Uterus (tissue), 4 donors: ENCODE measurements at places on chromosomes 16 and 17. TPM values are rescaled to one million over a fixed set of nuclear protein-coding genes. Genes with fewer than 3 reads are reported as not detected.
A peak's percentile ranks its signal among the peaks of the same experiment; 100 is the strongest.

DNA sequence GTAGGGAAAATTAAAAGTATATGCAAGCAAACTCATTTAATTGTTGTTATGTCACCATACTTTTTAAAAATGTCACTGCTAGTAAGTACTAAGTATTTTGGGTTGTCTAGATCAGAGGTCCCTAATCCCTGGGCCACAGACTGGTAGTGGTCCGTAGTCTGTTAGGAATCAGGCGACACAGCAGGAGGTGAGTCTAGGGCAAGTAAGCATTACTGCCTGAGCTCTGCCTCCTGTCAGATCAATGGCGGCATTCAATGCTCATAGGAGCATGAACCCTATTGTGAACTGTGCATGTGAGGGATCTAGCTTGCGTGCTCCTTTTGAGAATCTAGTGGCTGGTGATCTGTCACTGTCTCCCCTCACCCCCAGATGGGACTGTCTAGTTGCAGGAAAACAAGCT is 21.6 kb downstream of the STXBP4 start:
- DNase-seq = no peak

DNA sequence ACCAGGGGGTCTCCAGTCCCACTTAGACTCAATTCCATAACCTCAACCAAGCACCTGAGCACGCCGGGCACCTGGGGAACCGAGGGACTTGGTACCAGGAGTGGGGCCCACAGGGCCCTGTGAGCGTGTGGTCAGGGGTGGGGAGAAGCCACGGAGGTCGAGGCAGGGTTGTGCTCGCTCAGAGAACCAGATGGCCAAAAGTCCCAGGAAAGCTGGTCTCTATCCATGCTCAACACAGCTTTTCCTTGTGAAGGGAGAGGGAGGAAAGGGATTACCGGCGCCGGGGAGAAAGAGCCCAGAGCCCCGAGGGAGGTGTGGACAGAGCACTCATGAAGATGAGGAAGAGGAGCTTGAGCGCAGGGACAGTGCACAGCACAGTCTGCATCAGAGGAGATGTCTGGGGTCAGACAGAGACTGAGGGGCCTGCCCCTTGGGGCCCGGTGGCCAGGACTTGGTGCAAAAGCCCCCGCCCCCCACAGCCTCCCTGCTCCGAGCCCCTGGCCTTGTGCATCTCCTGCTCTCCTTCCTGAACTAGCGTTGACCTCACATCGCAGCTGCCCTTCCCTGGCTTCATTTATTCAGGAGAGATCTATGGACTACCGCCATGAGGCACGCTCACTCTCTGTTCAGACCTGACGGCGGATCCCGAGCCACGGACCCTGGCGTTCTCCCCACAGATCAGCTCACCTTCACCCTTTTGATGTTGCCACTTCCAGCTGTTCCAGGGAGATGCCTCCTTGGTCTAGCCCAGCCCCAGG is 355.4 kb upstream of the TNRC6C start:
- no peak for DNase-seq

ADCY9 gene
- total RNA-seq = 2.8 TPM

GRCh38 chr17:66165537-66166123 is 26.3 kb downstream of the CEP112 start:
- no peak for DNase-seq

MRPS23 gene
- total RNA-seq = 5.9 TPM

DNA sequence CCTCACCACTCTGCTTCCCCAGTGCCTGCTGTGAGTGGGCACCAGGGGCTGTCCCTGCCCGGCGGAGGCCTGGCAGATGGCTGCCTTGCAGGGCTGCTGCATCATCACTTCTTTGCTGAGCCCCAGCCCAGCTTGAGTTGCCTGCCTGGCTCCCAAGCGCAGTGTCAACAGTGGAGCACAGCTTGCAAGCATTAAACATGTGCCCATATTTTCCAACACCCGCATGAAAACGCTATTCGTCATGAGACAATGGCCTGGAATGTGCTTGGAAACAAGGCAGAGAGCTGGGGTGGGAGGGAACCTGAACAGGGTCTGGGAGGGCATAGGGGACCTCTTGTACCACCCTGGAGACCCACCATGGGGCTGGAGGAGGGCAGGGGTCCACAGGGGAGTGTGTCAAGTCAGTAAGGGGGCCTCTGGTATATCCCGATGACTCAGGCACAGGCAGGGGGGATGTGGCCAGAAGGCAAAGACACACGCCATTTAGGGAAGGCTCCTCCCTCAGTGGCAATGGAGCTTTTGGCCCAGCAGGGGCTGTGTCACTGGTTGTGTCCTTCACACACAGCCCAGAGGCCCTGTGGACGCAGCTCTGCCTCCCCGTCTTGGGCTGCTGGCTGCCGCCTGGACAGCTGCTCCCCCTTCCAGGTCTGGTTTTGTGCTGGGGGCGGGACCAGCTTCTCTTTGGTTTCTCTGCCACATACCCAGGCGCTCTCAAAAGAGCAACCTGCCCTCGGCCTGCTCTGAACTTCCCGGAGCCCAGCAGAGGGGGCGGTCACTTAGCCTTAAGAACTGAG is 17.4 kb upstream of the MTSS2 start:
- peak; percentile 78 for DNase-seq

- peak; percentile 15 for DNase-seq
Measured at GRCh38 chr17:79005063-79005861, 4.3 kb downstream of the CANT1 start.

DNA sequence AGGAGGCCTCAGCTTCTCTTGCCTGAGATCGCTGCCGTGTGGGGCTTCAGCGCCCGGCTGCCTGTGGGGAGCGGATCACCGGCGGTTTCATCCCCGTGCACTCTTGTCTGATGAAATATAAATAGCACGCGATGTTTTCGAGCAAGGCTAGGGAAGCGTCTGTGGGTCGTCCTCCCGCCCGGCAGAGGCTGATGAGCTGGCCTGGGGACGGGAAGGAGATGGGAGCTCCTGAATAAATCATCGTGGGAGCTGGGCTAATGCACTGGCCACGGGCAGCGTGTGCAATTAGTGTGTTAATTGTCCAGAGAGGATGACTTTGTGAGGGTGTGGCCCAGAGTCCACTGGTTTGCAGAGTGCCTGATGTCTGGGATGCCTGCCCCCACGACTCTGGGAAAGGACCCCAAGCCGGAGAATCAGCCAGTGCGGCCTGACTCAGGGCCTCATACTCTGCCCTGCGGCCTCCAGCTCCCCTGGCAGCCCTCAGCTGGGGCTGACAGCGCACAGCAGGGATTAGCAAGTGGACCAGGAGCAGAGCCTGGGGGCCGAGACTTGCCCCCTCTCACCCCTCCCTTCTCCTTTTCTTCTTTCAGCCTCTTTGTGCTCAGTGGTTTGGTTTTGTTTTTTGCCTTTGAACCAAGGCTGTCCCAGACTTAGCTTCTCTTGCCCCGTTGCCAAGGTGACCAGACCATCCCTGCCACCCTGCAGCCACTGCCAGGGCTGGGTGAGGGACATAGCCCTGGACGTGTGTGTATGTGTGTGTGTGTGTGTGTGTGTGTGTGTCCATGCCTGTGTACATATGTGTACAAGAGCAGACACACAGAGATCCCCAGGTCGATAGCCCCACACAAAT is 21.4 kb downstream of the KCNJ12 start:
- DNase-seq = peak; percentile 74

DNA sequence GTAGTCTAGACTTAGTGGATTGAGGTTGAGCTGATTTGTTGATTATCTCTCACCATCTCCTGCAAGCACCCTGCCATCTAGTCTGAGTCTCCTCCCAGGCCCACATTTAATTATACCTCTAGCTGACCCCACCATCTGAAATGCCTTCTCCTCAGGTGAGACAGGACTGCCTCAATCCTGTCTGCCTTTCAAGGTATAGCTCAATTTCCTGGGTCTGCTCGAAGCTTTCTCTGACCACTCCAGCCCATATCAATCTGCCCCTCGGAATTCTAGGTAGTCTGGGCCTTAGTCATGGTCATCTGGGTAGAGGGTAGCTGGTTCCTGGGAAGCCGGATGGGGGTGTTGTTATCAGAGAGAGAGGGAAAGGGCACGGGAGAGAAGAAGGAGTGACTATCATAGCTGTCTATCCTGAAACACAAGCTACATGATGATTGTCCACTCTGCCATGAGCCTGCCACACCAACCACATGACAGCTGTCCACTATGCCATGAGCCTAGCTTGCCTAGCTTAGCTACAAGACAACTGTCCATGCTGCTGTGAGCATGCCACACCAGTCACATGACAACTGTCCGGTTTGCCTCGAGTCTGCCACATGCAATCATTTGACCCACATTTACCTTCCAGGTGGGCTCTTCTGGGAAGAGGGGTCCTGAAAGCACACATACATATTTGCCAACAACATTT is 34.4 kb downstream of the LYRM9 start:
- no peak for DNase-seq

NPIPB13 gene
- 1.9 TPM for total RNA-seq

- no peak for DNase-seq
Measured at GRCh38 chr17:17036524-17036998, 5.7 kb upstream of the MPRIP start.

GLTPD2 gene
- total RNA-seq = not detected

- DNase-seq = no peak
Measured at GRCh38 chr16:60304066-60304465, 1570.0 kb upstream of the GOT2 start.

NACA2 gene
- total RNA-seq = not detected

EVPLL gene
- not detected for total RNA-seq

CMTM2 gene
- not detected for total RNA-seq

- peak; percentile 95 for DNase-seq
Measured at GRCh38 chr17:50210240-50211225, 9.1 kb upstream of the COL1A1 start.

APOBR gene
- total RNA-seq = 0.07 TPM
